ENCODE measurements at places on chromosomes 2 and 18.

DNA sequence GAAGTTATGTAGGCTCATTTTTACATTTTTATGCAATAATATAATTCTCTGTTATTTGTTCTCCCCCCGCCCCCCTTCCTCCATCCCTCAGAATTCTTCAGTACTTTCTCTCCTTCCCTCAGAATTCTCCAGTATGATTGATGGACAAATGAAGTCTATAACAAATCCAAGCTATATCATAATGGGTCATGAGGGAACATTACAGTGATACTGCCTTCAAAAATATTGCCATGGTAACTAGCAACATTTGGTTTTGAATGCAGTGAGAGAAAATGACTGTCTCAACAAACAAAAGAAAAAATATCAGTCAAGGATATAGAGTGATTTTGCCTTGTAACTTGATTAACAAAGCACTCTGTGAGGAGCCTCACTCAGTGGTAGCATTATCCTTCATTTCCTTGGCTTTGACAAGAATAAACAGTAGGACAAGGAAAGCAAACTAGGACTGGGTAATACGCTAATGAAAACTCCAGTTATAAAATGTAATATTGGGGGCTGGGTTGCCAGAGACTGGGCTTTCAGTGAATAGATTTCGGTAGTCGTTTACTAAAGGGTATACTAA, 392.9 kb upstream of the CRIM1 start:
- DNase-seq: no peak

- DNase-seq: no peak
Measured at GRCh38 chr2:133082034-133082433, 412.0 kb upstream of the LYPD1 start.

GRCh38 chr2:200767111-200767885, 44.4 kb upstream of the BZW1 start:
- peak; percentile 63 for DNase-seq

DNA sequence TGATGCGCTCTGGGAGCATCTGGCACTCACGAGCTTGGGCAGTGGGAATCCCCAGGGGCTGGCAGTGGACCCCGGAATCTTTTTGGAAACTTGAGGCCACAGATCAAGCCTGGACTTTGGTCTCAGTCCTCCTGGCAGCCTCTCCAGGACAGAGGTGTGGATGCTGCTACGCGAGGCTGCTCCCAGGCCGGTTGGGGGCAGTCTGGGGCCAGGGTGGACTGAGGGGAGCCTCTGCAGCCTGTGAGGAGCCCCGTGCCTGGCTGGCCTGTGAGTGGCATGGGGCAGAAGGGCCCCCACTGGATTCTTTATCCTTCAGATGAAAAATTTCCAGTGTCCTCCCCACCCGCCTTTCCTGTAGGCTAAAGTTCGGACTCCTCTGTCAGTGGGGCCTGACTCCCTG, 12.7 kb upstream of the DES start:
- DNase-seq: no peak

- DNase-seq: no peak
Measured at GRCh38 chr2:146376511-146377064, 1468.2 kb upstream of the ACVR2A start.

DNA sequence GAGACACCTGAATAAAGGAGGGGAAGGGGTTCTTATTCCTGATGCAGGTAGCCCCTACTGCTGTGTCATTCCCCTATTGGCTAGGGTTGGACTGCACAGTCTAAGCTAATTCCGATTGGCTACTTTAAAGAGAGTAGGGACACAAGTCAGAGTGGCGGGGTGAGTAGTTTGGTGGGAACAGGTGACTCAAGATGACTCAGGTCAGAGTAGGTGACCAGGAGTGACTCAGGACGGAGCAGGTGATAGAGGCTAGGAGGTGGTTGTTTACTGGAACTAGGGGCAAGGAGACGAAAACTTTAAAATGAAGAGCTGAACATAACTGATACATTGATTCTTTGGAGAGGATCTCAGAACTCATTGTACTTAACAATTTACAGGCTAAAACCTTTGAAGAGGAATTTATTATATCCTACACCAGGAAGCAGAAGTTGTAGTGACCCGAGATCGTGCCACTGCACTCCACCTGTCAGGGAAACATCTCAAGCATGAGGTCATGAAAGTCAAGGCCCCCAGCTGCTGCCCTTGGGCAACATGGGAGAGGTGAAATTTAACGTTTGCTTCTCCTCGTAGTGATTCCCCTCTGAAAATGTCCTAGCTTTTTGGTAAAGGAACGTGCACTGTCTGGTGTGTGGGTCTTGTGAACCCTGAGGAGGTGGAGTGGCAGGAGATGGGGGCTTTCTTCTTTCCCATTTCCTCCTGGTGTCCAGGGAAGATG, 4.5 kb upstream of the CYP27A1 start:
- DNase-seq: peak; percentile 45
